ENCODE measurements at places on chromosomes 5 and 9.

GRCh38 chr9:122325124-122325523 is 45.7 kb upstream of the PTGS1 start:
- no peak for DNase-seq

GRCh38 chr5:75140277-75140676 is 87.9 kb upstream of the GCNT4 start:
- no peak for DNase-seq

DNA sequence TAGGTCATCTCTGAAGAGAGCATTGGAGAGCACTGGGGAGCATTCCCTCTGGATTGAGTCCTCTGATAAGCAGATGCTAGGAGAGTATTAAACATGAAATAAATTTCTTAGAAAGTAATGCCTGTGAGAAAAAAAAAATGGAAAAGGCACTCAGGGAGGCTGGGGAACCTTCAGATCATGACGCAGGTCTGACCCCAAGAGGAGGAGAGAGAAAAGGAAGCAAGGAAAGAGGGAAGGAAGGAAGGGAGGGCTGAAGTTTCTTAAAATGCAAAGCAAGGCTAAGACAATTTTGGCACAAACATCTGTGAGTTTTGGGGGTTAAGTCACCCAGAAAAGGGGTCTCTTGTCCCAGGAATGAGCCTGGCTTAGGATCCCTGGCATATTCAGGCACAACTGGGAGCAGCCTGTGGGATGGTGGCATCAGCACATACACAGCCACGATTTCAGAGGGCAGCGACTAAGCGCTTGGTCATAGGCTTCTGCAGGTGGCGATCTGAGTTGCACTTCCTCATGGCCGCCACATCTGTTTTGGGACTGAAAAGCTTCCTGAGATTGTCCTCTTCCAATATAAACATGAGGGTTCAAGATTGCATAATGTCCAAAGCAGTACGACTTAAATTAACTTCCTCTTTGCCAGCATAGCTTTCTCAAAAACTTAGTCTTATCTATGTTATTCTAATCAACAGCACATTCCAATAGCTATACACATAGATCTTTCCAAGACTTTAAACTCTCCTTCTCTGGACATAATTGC is 692.7 kb downstream of the DNAH5 start:
- no peak for DNase-seq

- DNase-seq = no peak
Observed at GRCh38 chr5:67146574-67146973, 50.0 kb downstream of the CD180 start.

GRCh38 chr5:129406440-129406839 is 53.7 kb upstream of the ADAMTS19 start:
- DNase-seq = no peak

DNA sequence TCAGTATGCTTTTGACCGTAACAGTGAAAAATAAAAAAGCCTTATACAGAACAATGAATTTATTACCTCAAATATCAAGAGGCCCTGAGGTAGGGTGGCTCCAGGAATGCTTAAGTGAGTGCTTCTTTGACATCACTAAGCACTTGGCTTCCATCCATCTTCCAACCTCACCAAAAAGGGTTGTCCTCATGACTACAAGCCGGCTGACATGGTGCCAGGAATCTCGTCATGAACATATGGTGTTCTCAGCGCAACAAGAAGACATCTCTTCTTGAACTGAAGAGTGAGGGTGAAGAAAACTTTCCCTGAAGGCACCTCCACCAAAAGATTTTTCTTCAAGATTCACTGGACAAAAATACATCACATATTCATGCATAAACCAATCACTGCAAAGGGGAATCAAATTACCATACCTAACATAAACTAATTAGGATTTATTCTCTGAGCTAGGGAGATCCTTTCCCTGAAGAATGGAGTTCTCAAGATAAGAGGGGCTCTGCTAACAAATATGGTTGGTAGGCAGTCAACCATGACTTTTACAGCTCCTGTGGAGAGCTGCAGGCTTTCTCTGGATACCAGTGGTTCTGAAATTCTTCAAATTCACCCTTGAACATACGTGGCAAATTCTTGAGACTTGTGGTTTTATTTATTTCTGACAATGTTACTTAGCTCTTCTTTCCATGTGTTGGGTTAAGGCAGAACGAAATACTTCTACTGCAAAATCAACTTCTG is 49.5 kb downstream of the AGXT2 start:
- no peak for DNase-seq

DNA sequence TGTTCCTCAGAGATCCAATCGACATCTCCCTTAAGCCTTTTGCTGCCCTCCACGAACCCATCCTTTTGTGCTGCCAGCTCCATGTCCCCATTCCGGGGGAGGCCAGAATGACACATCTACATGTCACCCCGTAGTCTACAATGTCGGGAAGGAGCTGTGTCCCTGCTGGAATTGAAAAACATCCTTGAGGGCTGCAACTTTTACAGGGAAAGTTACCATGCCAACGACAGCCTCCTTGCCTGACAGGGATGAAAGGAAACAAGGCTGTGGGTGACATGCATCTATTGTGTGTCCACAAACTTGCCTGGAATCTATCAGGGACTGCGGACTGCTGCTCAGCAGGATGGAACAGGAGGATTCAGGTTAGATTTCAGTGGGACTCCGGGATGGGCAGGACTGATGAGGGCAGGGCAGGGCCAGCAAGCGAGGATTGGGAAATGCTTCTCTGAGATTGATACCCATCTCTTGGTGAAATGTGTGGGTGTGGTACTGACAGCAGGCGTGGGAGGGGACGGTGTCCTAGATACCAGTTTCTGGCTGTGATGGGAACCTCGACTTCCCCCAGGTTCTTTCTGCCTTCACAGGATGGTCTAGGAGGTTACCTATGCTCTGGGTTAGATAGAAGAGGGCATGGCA is 25.5 kb downstream of the EGR1 start:
- DNase-seq = no peak

GRCh38 chr5:30581198-30581935 is 612.1 kb upstream of the CDH6 start:
- no peak for DNase-seq

DNA sequence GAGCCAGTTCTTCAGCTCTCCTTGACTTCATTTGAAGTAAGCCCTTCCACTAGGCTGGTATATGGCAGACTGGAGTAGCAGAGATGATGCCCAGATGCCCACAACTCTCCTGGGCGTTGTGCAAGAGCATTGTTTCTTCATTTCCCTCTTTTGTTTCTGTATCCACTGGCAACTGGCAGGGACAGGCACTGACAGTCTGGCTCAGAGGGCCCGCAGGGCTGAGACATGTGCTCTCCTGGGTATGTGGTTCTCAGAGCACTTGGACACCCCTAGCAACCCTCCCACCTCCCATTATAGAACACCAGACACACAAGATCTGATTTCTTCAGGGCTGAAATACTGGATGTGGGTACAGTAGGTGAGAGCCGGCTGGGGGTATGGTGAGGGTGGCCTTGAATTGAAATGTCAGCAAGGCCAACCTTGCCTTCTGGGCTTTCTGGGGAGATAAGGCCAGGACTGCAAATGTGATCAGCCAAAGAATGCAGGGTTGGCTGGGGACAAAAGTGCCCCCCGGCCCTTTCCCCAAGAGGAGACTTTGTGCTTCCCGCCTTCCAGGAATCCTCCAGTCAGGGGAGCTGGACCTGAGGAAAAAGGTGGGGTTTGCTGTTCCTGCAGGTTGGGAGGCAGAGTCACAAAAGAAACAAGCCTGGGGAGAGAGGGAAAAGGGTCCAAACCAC is 28.6 kb upstream of the CTNNA1 start:
- DNase-seq = no peak

GRCh38 chr5:92758552-92758951 is 822.5 kb downstream of the NR2F1-AS1 start:
- DNase-seq = no peak

- DNase-seq = no peak
Observed at GRCh38 chr5:158747816-158748432, 351.8 kb downstream of the EBF1 start.

- no peak for DNase-seq
Observed at GRCh38 chr5:159096924-159097783, 2.6 kb downstream of the EBF1 start.

GRCh38 chr9:70859694-70860093 is 261.7 kb downstream of the TRPM3 start:
- DNase-seq = no peak

DNA sequence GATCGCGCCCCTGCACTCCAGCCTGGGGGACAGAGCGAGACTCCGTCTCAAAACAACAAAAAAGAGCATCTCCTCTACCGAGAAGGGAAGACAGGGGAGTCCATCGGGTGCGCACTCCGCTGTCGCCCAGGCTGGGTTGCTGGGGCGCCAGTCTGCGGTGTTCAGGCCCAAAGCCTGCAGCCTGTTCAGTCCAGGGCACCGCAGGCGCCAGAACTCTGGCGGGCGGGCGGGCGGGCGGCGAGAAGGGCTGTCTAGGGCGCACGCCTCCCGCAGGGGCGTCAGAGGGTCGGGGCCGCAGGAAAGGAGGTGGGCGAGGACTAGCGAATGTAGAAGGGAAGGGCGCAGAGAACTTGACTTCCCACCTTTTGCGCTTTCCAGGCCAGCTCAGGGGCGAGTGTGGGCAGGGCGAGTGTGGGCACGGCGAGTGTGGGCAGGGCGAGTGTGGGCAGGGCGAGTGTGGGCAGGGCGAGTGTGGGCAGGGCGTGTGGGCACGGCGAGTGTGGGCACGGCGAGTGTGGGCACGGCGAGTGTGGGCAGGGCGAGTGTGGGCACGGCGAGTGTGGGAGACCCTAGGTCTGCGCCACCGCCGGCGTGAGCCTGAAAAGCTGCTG is 10.5 kb downstream of the PROP1 start:
- no peak for DNase-seq

- DNase-seq = no peak
Observed at GRCh38 chr9:73118898-73119554, 32.6 kb upstream of the ANXA1 start.

DNA sequence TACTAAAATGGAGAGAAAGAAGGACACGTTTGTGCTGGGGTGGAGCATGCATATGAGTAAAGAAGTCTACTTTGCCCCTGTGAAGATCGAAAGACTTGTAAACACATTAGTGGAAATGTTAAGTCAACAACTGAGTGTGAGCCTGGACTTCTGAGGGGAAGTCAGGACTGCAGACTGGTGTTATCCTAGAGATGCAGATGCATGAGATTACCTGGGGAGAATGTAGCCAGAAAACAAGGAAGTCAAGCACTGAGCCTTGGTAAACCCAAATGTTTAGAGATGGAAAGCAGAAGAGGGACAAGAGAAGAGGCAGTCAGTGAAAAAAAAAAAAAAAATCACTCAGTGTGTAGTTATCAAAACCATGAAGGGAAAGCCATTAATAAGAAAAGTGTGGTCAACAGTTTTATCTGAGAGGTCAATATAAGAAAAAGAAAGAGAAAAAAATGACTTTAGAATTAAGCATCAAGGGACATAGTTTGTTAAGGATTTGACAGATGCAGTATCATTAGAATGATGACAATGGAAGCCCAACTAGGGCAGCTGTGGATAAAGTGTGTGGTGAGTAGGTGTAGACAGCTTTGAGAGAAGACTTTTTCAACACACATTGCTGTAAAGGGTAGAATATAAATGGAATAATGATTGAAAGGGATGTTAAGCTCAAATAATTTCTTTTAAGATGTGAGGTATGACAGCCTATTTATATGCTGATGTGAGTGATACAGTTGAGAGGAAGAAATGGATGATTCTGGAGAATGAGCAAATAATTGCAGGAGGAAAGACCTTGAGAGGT is 22.2 kb downstream of the JAKMIP2 start:
- no peak for DNase-seq

DNA sequence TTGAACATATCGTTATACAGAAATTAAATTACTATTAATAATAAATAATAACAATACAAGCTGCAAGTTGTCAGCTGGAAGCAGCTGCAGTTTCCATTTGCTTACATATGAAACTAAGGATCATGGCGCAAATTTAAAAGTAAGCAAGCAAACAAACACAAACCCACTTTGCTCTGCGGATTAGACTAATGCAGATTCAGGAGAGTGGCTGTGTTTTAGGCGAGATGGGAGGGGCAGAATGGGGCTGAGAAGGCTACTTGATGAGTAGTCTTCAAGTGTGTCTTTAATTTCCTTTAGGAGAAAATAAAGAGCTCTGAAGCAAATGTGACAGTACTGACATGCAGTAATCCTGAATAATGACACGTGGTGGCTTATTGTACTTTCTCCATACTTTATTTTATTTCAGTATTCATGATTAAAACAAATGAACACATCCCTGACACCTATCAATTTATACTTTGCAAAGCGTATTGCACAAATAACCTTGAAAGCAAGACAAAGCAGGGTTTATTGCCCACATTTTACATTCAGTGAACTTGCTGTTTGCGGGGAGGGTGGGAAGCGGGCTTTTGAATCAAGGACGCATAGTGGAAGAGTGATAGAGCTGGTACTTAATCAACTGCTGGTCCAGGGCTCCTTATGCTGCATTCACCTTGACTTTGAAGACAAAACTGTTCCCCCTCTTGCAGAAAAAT is 221.4 kb upstream of the TRIM32 start:
- no peak for DNase-seq

- DNase-seq = no peak
Observed at GRCh38 chr5:171660434-171660833, 125.2 kb upstream of the SMIM23 start.

- DNase-seq = no peak
Observed at GRCh38 chr9:89619019-89619418, 14.2 kb downstream of the GADD45G start.

GRCh38 chr9:92432972-92433548 is 8.8 kb upstream of the OMD start:
- DNase-seq = no peak

- no peak for DNase-seq
Observed at GRCh38 chr5:41346609-41347008, 133.3 kb upstream of the C6 start.

GRCh38 chr5:140145818-140146522 is 20.2 kb downstream of the IGIP start:
- no peak for DNase-seq

DNA sequence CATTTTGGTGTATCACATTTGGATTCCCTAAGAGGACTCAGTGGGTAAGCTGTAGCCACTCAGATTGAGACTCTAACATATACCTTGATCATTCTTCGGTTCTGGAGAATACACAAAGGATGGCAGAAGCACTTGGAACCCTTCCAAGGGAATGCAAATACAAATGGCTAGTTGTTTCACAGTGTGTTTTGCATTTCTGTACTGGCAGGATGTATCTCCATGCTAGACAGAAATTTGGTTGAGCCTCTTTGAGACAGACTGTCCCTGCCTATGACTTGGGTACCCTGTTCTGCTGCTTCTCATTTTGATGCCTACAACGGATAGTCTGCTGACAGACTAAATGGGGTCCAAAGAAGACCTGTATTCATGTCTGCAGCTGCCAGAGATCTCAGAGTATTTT is 273.5 kb downstream of the TMEM38B start:
- no peak for DNase-seq

DNA sequence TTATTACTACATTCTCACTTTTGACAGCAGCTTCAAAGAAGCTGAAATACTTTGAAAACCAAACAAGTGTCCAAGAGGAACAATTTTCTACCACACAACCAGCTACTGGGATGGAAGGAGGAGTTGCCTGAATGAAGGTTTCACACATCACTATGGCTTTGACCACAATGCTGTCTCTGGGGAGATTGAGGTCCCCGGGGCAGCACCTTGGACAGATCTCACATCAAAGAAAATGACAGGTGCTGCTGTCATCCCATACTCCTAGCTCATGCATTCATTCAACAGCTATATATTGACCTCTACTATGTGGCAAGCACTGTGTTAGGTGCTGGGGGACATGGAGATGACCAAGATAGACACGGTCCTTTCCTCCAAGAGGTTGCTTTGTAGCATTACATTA is 233.2 kb upstream of the RASEF start:
- no peak for DNase-seq

GRCh38 chr9:68480807-68481206 is 59.9 kb downstream of the TMEM252 start:
- DNase-seq = no peak

- no peak for DNase-seq
Observed at GRCh38 chr5:173714551-173715428, 98.3 kb upstream of the BOD1 start.
